Activated naive CD8-positive, alpha-beta T cell treated with anti-CD3 and anti-CD28 coated beads for 36 hours (primary cell): ENCODE measurements at places on chromosomes 11 and 22.

- DNase-seq, result no peak
Measured at GRCh38 chr11:70611821-70612220, 213.5 kb downstream of the CTTN start.

DNA sequence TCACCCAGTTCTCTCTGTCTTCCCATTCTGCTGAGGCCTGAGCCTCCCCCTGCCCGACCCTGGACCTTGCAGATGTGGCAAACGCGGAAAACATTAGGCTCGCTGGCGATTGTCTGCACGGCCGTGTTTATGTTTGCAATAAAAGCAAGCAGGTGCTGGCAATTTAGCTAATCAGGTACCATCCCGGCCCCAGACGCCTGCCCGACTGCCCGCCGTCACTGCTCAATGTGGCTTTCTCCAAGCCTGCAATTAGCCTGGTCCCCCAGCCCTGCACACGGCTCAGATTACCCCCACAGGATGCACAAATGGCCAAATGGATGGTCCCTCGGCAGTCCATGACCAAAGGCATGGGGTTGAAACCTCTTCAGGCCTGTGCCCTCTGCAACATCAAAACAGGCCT is 259.7 kb downstream of the MN1 start:
- DNase-seq, result no peak

DNA sequence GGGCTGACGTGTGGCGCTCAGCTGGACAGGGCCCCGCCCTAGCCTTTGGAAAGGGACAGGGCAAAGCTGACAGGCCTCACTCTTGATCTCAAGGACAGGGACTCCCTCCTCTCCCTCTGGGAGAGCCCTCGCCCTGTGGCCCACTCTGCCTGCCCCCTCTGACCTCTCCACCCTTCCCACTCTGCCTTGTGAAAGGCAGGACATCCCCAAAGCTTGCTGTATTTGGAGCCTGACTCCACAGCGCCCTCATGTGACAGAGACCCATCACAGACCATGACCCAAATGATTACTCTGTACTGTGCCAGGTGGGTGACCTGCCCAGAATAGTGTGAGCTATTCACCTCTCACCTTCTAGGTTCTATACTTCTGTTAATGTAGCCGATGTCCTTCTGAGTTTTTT is 18.8 kb downstream of the P2RY2 start:
- DNase-seq, result peak; percentile 22

DNA sequence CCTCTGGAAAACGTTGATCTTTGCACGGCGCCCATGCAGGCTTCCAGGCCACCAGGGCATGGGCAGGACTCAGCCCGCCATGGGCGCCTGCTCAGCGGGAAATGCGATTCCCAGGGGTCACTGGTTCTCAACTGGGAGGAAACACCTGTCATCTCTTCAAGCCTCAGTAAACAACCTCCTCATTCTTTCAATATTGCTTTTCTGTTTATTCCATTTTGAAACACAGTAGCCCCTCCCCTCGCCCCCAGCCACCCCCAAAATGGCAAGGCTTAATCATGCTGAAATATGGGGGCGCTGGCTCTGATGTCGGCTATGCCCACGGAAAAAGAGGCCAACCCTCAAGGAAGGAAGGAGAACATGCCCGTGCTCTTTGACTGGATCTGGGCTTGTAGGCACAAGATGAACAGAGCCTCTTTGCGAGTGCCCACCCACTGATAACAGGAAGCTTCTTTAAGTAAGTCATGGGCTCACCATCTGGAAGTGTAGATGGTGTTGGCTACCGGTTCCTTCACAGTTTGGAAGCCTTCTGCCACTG is 594 bp upstream of the POU2AF1 start:
- peak; percentile 13 for DNase-seq

GRCh38 chr22:41891407-41891806 is 23.5 kb downstream of the SHISA8 start:
- DNase-seq, result no peak

GRCh38 chr22:27796829-27797519 is 4.6 kb downstream of the MN1 start:
- no peak for DNase-seq

GRCh38 chr11:17798253-17798652 is 63.7 kb downstream of the KCNC1 start:
- no peak for DNase-seq

DNA sequence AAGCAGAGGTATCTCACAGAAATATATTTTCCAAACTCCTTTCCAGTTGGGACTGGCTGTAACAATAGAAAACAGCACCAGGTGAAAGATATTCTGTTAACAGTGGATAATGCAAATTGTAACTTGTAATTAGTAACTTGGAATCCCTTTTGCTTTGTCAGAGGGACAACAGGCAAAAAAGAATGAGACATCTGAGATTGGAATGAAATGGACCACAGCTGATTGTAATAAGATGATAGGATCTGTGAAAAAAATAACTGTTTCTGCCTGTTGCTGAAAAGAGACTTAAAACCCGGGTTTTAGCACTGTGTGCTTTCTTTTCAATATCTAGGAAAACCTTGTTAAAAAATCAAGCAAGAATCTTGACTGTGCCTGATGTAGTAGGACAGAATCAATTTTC is 655.7 kb downstream of the METTL15 start:
- DNase-seq, result no peak

DNA sequence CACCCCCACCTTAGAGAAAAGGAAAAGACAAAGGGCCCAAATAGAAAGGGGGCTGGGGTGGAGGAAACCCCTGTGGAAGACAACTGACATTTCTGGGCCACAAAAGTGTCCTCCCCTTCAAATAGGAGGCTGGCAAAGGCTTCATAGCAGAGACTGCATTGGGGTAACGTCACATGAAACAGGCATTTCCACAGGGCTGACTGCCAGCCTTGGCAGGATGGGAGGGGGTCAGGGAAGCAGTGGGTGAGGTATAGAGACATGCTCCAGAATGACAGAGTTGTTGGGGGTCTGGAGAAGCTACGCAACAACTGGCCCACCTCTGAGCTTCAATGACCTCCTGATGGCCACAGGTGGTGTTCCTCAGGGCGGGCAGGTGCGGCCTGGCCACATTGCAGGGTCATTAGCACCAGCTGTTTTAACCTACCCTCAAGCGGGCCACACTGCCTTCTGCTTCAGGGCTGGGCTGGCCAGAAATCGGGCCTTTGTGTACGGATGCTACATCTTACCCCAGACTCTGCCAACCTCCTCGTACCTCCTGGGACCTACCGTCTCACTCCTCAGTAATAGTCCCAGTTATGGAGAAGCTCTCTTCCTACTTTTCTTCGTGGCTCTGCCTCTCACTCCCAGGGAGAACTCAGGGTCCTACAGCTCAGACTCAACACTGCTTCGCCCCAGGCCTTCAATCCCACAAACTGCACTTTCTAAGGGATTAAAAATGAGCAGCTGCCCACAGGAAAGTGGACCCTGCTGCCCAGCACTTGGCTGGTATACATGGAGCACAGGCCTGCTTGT is 160.0 kb upstream of the NCAM1 start:
- no peak for DNase-seq

GRCh38 chr11:65849366-65849765 is 8.6 kb downstream of the CFL1 start:
- DNase-seq, result no peak

- no peak for DNase-seq
Measured at GRCh38 chr11:134385774-134386565, 26.1 kb downstream of the B3GAT1 start.

DNA sequence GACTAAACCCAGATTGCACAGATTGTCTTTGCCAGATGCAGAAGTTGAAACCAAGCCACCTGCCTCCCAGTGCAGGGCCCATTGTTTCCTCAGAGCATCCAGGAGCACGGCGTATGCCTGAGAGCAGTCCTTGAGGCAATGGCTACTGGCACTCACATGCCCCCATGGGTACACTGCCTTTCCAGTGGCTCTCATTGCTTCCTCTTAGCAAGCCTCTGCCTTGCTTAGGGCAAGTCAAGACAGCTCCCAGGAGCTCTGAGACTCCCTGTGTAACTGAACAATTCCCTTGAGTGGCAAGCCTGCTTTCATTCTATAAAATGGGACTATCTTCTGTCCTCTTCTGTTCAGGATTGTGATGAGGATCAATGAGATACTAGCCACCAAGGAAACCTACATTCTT is 4.1 kb downstream of the SYTL2 start:
- no peak for DNase-seq
